ENCODE measurements at places on chromosomes 11 and 22. TPM values are rescaled to one million over a fixed set of nuclear protein-coding genes. Genes with fewer than 3 reads are reported as not detected.

FXYD6 gene
- total RNA-seq: 105 TPM

DGCR6L gene
- total RNA-seq: 73.0 TPM

TRIM49 gene
- total RNA-seq: not detected

KIRREL3 gene
- total RNA-seq: 4.0 TPM

PNPLA5 gene
- not detected for total RNA-seq

IGSF22 gene
- total RNA-seq: 0.23 TPM

NCAPH2 gene
- total RNA-seq: 40.1 TPM

OR8D1 gene
- not detected for total RNA-seq

CHST1 gene
- total RNA-seq: 6.9 TPM

KDM4D gene
- total RNA-seq: 0.33 TPM

PLAAT5 gene
- total RNA-seq: 3.0 TPM

WNT7B gene
- not detected for total RNA-seq

CHADL gene
- total RNA-seq: 13.2 TPM

PYGM gene
- total RNA-seq: 18.4 TPM

PANX2 gene
- total RNA-seq: 1.0 TPM

GPR83 gene
- not detected for total RNA-seq

FOLH1 gene
- 0.42 TPM for total RNA-seq

UBQLNL gene
- 0.19 TPM for total RNA-seq

All from esophagus muscularis mucosa (tissue), 4 donors.